ENCODE measurements at places on chromosomes 1 and 21.
A peak's percentile ranks its signal among the peaks of the same experiment; 100 is the strongest.

- DNase-seq, result no peak
Observed at GRCh38 chr1:36273024-36273423, 33.1 kb upstream of the SH3D21 start.

DNA sequence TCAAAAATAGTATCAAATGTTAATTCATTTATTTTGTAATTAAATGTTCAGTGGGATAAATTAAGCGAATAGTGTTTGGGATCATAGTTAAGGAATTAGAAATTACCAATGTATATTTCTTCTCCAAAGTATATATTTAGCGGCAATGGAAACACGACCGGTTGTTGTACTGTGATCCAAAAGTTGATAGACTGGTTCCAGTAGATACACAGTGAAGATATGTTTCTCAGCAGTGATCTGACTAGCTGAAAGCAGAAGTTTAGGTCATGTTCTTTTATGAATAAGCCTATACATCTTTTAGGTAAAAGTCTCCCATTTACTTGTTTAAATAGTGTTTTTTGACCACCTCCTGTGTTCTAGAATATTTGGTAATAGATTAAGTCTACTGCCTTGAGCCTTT, 8.8 kb downstream of the USP16 start:
- no peak for DNase-seq

- DNase-seq, result no peak
Observed at GRCh38 chr1:36706416-36706815, 223.7 kb upstream of the CSF3R start.

GRCh38 chr1:1232796-1233566, 944 bp downstream of the B3GALT6 start:
- DNase-seq, result no peak

DNA sequence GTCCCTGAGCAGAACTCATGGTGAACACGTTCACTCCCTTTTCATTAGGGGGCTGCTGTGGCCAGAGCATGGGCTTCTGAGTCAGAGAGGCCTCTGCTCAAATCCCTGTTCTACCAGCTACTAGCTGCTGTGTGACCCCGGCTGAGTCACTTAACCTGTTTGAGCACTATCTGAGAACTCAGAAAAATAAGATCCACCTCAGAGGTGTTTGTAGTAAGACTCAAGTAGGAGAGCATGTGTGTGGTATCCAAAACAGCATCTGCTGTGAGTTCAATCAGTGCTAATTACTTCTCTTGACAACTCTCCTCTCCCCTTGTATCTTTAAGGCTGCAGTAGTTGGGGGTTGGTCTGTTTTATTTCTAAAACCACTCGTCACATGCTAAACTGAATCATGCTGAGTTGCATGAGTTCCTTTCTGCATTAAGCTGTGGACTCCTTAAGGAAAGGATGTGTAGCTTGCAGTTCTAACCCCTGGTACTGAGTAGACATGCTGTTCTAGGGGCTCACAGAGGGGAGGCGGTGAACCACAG, 39.7 kb upstream of the JUN start:
- no peak for DNase-seq

- no peak for DNase-seq
Observed at GRCh38 chr1:66217021-66217420, 316.9 kb upstream of the SGIP1 start.

GRCh38 chr1:184392779-184393522, 6.1 kb downstream of the C1orf21 start:
- no peak for DNase-seq

DNA sequence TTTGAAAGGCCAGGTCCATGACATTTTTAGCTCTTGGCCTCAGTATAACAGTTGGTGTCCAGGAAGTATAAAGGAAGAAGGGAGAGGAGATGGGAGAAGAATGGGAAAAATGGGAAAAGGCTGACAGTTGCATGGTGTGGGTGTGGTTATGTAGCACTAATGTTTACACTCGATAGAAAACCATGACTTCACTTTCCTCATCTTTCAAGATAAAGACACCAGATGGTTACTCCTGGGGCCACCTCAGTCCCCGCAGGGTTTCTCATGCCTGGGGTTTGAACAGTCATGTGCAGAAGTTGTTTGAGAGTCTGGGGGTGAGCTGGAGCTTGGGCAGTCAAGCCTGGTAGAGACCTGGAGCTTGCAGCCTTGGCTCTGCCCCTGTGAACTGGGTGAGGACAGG, 7.9 kb downstream of the PGBD2 start:
- no peak for DNase-seq

GRCh38 chr1:44946725-44947062, 39.7 kb downstream of the EIF2B3 start:
- no peak for DNase-seq

- no peak for DNase-seq
Observed at GRCh38 chr1:228081144-228081543, 1.4 kb upstream of the ARF1 start.

DNA sequence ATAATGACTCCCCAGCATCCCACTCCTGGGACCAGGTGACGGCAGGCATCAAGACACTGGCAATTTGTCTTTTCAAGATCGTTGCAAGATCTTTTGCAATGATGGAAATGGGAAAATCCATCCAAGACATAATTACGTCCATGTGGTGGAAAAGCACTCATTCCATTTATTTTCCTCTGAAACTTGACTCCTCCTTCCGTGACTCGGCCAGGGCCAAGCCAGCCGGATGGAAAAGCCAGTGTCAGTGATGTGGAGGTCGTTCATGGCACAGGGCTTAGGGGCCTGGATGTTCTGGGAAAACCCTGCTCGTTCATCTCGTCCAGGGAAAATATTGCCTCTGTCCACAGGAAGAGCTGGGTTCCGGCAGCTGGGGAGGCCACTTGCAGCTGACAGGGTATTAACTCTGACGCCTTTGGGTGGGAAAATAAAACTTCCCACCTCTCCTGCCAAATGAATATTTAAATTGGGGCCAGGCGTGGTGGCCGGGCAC, 46.2 kb downstream of the C1orf198 start:
- DNase-seq, result no peak

- DNase-seq, result no peak
Observed at GRCh38 chr1:201419746-201420607, 1.6 kb downstream of the TNNI1 start.

- DNase-seq, result peak; percentile 64
Observed at GRCh38 chr1:32500387-32501209, 35.7 kb downstream of the ZBTB8B start.

- DNase-seq, result no peak
Observed at GRCh38 chr1:18955441-18956192, 859 bp downstream of the IFFO2 start.

DNA sequence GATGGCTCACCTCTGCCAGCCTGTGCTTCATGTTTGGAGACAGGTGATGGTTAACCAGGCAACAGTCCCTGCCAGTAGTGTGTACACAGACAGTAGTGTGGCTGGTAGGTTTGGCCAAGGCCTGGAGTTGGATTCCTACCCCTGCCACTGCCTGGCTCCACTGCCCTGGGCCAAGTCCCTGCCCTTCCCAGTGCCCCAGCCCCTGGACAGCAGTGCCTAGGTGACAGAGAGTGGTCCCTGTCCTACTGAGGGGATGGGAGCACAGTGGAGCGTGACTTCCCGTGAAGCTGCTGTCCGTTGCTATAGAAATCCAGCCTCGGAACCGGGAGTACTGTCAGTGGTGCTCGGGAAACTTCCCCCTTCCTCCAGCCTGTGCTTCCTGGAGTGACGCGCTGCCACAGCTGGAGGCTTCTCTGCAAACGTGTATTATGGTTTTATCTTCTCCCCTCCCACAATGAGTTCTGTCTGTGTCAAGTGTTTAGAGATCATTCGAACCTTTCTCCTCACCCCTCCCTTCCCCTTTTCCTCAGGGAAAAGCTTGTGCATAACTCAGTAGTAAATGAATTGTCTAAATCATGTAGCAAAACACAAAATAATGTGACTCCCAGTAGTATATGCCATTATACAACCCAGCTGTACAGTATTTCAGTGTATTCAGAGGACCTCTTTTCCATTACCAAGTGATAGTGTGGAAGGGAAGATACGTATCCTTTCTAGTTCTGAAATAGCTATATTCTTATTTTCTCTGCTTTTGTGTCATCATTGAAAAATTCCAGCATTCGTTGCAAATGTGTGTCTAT, 73.4 kb downstream of the GALNT2 start:
- DNase-seq, result no peak

DNA sequence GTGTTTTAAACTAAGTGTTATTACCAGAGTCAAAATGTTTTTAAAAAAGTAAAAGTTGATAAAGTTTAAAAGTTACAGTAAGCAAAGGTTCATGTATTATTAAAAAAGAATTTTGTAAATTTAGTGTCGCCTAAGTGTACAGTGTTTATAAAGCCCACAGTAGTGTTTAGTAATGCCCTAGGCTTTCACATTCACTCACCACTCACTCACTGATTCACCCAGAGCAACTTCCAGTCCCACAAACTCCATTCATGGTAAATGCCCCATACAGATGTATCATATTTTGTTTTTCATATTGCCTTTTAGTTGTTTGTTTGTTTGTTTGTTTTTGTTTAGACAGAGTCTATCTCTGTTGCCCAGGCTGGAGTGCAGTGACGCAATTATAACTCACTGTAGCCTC, 353.8 kb upstream of the PTBP2 start:
- DNase-seq, result no peak

- DNase-seq, result no peak
Observed at GRCh38 chr1:48035371-48036141, 38.4 kb upstream of the TRABD2B start.

- no peak for DNase-seq
Observed at GRCh38 chr21:34337741-34338140, 26.1 kb upstream of the KCNE2 start.

DNA sequence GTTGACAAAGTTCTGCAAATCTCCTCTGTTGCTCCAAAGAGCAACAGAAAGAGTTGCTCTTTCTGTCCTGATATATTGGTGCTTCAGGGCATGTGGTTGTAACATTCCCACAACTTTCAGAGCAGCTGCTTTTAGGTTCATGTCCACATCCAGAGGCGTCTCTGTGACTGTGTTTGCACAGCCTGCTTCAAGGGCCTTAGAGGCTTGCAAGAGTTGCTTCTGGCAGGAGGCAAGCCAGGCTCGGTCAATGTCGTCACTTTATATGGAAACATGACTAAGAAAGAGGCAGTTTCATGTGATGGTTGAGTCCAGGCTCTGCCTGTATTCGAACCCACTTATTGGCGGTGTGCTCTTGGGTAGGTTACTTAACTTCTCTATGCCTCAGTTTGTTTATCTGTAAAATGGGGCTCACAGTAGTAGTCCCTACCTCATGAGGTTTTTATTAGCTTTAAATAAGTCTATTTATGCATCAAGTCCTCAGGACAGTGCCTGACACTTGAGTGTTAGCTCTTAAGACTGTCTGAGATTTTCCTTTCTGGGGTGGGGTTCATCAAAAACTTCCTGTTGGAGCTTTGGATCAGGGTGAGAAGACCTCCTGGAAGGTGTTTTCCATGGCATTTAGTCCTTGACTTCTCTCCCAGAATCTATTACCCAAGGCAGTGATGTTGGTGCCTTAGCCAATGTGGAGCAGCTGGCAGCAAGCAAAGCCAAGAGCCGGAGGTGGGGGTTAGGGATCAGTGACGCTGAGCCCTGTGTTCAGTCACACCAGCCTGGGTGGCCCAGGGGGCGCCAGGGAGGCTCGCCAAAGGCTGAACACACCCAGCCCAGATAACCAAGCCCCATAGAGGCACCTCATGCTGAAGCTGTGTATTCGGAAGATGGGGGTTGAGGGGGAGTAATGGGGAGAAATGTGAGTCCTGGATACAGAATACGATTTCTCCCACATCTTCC, 18.9 kb downstream of the LHX4 start:
- DNase-seq, result peak; percentile 45

- no peak for DNase-seq
Observed at GRCh38 chr21:36545776-36546511, 66.0 kb upstream of the CLDN14 start.

DNA sequence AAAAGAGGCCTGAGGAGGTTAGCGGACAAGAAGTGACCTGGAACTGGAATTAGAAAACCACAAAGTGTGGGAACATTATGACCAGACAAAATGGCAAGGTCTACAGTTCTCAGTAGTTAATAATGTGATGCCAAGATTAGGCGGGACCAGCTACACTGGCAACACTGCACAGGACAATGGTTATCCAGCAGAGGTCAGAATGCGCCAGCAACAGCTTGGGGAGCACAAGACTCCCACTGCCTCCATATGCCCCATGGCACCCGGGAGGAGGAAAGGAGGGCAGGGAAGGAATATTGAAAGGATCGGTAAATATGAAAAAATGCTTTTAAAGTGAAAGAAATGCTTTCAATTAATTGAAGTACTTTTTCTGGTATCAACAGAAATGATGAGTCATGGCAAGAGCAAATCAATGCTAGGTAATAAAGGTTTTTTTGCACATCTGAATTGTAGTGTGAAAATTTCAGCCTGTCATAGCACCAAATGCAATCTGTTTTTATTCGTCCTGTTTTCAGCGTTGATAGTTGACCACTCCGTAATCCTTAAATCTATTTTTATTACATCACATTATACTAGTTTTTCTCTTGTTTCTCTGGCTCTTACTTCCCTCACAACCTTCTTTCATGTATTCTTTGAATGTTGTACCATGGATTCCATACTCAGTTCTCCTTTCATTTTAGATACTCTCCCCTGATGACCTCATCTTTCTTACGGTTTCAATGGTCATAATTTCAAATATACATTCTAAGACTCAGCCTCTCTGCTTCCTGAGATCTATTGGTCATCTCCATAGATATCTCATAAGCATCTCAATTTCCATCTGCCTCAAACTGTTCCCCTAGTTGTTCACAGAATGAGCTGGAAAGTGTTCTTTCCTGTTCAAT, 30.7 kb downstream of the VCAM1 start:
- DNase-seq, result no peak

DNA sequence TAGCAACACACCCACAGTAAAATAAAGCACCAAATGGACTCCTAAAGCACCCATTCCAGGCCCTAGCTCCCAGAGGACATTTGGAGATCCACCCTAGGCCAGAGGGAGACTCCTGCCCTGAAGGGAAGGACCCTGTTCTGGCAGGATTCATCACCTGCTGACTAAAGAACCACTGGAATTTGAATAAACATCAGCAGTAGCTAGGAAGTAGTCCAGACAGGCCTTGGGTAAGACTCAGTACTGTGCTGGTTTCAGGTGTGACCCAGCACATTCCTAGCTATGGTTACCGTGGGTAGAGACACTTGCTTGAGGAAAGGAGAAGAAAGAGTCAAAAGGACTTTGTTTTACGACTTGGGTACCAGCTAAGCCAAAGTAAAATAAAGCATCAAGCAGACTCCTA, 92.7 kb upstream of the LRRC7 start:
- DNase-seq, result no peak

DNA sequence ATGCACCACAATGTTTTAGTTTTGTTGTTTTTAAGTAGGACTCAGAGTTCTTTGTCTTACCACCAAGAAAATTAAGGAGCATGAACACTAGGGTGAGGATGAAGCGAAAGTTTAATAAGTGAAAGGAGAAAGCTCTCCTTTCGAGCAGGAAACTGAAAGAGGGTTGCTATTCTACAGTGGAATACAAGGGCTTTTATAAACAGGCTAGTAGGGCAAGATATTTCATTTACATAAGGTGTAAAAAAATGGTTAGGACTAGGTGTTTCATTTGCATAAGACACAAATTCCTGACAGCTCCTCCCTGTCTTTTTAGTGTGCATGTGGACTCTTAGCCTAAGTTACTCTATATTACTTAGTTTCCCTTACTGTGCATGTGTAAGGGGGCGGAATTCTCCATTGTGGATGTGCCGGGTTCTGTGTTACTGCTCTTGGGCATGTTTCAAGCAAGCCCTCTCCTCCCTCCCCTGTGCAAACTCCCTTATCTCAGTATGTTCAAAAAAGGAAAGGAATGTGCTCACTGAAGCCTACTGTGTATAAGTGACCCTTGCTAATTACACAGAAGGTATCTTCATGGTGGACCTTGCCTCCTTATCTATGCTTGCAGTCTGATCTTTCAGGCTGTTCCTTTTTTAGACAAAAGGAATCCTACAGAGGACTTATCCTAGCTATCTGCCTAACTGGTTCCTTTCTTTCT, 7.3 kb downstream of the TSHB start:
- no peak for DNase-seq

GRCh38 chr1:201916649-201917249, 28.1 kb downstream of the SHISA4 start:
- DNase-seq, result no peak

Data from natural killer cell treated with Interleukin-12 subunit alpha and Interleukin-12 subunit beta and Interleukin-15 and Interleukin-18, amount 100 ng/mL, for 72 hours (primary cell).